ENCODE measurements at places on chromosomes 3 and 15.
A peak's percentile ranks its signal among the peaks of the same experiment; 100 is the strongest.

DNA sequence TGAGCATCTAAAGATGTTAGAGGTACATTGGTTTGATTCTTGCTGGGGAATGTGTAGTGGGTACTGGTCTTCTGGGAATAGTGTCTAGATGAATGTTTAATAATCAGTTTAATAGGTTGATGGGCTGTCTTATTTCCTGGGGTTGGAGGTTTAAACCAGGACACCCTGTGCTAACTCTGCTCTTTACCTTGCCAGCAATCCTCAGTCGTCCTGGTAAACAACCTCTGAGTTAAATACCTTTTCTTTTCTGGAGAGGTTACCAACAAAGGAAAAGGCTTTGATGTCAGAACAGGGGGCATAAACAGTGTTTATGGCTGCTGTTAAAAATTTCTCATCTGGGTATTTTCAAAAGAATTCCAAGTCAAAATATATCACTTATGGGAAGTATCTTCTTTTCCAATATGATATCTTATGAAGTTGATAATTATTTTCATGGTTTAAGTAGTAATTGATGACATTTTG lies 23.5 kb downstream of the MITF start:
- DNase-seq, result no peak

DNA sequence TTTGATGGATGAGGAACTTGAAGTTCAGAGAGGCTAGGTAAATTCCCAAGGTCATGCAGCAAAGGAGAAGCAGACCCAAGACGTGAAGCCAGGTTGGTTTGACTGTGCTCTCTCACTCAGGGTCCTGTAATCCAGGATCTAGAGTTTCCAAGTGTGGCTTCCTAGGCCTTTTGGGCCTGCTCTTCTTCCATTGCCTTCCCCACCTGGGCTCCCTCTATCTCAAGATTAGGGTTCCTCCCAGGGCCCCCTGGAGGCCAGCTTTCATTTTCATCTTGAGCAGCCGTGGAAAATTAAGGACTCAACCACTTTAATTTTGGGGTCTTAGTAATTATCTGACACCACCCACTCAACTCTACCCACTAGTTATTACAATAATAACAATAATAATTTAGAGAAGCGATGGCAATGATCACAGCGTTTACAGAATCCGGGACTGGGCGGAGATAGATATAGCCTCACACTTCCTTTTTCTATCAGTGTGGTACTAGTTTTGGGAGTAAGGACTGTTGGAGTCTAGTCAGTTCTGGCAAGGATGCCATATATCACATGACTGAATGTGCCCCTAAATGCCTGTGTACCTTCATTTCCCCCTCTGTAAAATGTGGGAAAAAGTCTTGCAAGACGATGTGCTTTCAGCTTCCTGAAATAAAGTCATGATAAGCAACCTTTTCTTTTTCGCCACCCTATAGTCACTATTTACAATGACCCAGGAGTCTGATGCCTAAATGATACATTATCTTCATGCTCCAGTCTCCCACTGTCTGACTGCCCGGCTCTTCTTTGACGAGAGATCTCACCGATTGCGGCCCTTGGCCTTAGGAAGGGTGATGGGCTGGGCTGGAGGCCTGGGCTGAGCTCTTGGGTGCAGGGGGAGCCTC lies 30.2 kb upstream of the MAGEF1 start:
- DNase-seq, result no peak

GRCh38 chr3:111541911-111542483 lies at the start of gene CD96:
Gene CD96, plus strand, starts transcription at chr3:111542197. Its CDS starts 52 bp downstream, at chr3:111542249.
- peak; percentile 30 for DNase-seq

GRCh38 chr3:3632449-3632848 lies 166.8 kb upstream of the LRRN1 start:
- DNase-seq, result no peak

DNA sequence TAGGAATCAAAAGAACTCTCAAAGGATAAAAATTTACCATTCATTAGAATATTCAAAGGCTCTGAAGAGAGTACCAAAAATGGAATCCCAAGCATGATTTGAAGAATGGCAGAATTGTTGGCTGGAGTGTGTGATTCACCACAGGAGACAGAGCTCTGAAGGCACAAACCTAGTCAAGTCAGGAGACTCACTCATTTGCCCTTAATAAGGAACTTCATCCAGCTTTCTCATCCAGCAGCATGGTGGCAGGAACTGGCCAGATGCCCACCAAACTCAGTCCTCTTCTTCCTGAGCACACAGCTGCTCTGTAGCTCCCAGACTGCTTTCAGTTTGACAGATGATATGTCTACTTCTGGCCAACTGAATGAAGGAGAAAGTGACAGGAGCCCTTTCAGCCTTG lies 16.5 kb upstream of the HEG1 start:
- no peak for DNase-seq

DNA sequence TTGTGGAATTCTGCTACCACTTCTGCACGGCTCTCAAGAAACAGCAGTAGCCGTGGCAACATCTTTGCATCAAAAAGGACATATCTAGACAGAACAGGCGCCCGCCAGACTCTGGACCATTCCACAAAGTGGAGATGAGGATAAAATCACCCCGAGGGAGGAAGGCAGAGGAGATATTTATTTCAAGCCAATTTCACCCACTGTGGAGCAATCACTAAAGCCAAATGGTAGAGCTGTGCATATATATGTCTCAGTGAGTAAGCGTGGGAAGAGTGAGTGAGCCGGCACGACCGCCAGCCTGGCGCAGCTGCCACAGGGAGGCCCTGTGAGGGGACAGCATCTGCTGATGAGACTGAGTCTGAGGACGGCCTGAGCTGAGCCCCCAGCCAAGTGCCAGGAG lies 111.3 kb downstream of the MEGF11 start:
- DNase-seq, result no peak

DNA sequence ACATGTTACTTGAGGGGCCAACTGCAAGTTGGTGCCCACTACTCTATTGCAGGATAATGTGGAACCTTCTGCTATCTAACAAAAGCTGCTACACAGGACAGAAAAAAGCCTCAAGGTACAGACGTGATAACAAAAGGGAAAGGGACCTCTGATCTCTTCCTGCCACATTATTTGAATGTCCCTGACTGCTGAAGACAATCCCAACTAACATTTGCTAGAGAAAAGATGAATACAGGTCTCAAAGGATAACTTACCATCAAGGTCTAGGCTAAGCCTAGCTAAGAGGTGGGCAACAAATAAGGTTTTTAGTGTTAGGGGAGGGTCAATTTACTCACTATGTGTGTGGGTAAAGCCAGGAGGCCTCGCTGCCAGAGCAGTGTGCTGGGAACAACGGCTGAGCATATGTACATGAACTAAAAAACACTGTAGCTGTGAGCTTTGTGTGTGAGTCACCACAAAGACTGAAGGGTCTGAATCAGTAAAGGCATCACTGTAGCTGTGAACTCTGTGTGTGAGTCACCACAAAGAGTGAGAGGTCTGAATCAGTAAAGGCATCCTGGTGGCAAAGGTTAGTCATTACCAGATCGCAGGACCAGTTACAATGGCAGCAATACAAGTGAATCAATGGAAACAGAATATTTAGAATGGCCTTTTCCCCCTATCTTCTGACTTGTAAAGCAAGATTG lies 111.7 kb downstream of the LMLN start:
- DNase-seq, result no peak

- DNase-seq, result no peak
Measured at GRCh38 chr3:110933821-110934426, 137.7 kb upstream of the NECTIN3 start.

DNA sequence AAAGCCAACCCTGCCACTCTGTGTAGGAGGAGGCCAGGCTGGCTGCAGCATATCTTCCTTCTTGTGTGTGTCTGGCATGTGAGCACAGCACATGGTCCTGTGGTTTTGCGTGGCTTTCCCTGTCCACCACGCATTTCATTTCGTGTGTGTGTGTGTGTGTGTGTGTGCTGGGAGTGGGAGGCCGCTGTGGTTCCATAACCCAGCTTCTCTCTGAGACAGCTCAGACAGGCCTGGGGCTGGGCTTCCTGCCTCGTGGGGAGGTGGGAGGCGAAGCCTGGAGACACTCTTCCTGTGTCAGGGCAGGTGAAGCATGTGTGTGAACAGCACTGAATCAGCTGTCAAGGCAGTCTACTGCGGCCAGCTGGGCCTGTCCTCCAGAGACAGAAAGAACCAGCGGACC lies 16.0 kb upstream of the MRPS22 start:
- no peak for DNase-seq

DNA sequence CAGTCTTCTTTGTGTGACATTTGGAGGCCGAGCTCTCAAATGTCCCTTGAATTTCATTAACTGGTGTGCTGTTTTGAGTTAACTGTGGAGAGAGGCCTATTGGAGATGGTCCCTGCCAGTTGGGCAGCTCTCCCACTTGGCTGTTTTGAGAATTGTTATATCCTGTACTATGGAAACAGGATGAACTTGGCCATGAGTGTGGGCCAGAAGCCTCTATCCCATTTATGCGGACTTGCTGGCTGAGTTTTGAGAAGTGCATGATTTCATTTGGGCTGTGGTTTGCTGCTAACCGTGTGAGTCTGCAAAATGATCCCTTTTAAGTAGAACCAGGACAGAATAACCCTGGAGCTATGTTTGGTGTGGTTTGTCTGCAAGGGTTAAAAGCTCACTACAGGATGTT lies 366.0 kb downstream of the PTPRG start:
- DNase-seq, result no peak

- DNase-seq, result no peak
Measured at GRCh38 chr15:45653702-45654424, 19.0 kb downstream of the SQOR start.

DNA sequence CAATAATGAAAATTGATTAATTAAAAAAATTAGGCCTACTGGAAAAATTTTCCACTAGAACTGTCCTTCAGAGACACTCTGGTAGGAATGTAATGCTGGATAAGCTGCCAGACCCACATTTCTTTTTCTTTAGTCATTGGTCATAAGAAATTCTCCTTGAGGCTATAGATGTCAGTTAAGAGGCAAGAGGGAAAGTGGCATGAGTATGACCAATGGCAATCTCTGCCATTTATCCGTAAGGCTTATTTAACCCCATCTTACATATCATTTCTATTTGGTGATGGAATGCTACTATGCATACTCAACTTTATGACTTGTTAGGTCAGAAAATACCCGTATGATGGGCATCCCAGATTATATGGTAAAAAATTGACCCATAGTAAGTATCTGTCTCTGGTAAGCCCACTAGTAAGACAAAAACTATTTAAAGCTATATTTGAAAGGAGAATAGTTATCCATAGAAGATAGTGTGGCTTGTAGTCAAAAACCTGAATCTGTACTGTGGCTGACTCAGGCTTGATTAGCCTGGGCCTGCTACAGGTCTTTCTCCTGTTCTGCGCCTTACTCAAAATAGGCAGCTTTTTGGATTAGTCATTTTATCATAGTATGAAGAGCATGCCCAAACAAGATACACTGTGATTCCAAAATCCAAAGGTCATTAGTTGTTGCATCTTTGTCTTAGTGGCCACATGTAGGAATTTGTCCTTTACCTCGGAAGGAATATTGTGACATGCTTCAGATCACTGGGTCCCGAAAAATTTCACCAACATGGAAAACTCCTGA lies 314.7 kb downstream of the PYDC2 start:
- DNase-seq, result no peak

DNA sequence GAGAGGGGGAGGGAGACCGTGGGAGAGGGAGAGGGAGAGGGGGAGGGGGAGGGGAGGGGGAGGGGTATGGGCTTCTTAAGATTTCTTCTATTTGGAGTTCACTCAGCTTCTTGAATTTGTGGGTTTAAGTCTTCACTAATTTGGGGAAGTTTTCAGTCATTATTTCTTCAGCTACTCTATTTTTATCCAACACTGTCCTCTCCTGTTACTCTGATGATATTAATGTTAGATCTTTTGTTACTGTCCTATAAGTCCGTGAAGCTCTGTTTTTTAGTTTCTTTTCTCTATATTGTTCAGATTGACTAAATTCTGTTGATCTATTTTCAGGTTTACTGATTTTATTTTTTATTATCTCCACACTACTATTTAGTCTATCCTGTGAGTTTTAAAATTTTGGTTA lies 351.5 kb upstream of the TPM1 start:
- DNase-seq, result no peak

DNA sequence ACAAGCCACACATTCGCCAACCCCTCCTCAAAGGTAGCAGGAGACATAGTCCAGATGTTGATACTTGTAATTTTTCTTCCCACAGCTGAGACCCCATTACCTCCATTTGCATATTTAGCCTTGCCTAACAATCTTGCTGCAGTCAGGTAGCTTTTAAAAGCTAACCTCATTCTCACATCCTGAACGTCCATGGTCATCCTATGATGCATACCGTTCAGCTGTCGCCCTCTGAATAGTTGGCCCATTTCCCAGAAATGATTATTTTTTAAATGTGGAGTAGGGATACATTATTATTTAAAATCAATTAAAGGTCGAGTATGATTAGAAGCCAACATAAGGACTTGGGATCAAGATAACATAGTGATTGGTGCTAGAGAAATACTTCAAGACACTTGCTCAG lies 165.0 kb downstream of the MEX3B start:
- no peak for DNase-seq

DNA sequence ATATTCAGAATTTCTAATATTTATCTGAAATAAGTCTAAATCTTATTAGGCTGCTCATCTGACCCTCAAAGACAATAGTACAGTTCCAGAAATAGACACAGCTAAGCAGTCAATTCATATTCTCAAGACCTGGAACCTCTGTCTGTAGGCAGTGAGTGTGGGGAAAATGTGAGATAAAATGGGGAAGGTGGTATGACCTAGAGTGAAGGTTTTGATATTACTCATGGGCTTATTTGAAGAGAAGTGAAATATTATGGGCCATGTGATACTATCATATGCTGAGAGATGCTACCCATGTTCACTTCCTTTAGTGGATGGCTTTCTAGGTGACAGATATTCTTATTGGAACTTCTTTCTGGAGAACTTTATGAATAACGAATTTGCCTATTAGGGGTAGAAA lies 33.5 kb downstream of the TGFBR2 start:
- DNase-seq, result no peak

DNA sequence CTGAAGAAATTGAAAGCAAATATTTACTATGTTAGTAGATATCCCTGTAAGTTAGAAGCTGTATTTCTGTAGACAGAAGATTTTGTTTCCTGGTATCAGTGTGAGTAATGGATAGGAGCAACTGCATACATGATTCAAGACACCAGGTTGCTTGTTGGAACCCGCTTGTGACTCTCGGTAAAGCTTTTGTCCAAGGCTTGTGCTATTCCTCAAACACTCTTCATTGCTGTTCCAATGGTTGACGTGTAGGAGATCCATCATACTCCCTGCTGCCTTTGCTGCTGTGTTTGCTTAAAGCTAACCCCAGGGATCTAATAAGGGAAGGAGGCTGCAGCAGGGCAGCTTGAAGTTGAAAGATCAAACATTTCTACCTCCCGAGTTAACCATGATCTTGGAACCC lies 160.1 kb downstream of the RSRC1 start:
- no peak for DNase-seq

DNA sequence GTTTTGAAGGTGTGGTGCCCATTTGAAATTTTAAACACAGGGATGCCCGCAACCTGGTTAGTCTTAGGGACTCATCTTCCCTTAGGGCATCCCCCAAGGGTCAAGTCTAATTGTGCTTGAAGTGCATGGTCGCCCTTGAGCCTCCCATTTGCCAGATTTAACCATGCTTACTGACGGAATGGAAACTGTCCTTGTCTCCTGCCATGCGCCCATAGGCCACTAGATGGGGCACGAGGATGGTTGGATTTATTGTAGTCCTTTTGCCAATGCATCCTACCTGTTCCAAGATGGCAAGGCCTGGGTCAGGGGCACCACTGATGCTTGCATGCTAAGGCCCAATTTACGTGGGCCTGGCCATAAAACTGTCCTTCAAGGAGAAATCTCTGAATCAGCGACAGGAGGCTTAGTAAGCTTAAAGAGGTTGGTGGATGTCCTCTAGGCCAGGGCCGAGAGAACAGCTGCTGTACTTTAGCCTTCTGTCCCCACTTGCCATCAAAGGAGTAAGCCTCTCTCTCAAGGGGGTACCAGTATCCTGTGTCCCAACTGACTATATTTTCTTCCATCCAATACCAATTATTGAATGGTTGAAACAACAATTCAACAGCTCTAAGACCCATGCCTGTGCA lies 355.4 kb downstream of the OTOL1 start:
- no peak for DNase-seq
